Renal cortical epithelial cell (primary cell): ENCODE measurements at places on chromosomes 6 and 20. TPM values are rescaled to one million over a fixed set of nuclear protein-coding genes. Genes with fewer than 3 reads are reported as not detected.

FUT9 gene
- total RNA-seq: under 0.01 and 0.20 TPM in 2 replicates

- DNase-seq: no peak
Observed at GRCh38 chr6:72642435-72642834, 20.6 kb downstream of the KCNQ5 start.

GRCh38 chr6:113458368-113459010 is 398.7 kb upstream of the MARCKS start:
- DNase-seq: peak; percentile 6

DNA sequence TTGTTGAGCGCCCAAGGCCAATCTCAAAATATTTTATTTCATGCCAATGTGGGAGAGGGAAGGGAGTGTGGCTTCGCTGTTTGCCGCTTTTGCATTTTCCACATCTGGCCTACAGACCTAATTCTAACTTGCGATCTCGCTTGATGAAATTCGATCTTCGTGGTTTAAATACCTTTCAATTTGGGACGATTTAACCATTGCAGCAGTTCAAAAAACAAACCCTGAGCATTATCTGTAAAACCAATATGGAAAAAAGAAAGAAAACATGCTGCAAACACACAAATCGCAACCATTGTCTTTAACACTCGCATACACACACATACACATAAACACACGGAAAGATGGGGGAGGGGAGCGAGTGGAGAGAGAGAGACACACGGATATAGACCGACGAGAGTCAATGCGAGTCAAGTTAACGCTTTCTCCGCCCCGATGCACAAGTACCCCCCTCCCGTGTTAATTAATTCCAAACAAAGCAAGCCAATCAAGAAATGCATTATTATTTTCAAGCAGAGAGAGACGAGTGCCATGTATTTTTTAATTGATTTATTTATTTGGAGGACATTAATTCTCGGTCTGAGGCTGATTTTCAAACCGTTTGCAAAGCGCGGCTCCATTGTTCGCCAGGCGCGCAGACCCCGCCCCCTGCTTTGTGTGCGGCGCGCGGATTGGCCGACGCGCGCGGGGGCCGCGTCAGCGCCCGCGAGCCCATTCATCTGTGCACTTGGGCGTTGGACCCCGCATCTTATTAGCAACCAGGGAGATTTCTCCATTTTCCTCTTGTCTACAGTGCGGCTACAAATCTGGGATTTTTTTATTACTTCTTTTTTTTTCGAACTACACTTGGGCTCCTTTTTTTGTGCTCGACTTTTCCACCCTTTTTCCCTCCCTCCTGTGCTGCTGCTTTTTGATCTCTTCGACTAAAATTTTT is at the start of gene MARCKS:
Gene MARCKS (plus strand): TSS at position 721 of the 931 bp plus-strand sequence. CDS start 401 bp downstream, outside the sequence.
- DNase-seq: peak; percentile 73

DNA sequence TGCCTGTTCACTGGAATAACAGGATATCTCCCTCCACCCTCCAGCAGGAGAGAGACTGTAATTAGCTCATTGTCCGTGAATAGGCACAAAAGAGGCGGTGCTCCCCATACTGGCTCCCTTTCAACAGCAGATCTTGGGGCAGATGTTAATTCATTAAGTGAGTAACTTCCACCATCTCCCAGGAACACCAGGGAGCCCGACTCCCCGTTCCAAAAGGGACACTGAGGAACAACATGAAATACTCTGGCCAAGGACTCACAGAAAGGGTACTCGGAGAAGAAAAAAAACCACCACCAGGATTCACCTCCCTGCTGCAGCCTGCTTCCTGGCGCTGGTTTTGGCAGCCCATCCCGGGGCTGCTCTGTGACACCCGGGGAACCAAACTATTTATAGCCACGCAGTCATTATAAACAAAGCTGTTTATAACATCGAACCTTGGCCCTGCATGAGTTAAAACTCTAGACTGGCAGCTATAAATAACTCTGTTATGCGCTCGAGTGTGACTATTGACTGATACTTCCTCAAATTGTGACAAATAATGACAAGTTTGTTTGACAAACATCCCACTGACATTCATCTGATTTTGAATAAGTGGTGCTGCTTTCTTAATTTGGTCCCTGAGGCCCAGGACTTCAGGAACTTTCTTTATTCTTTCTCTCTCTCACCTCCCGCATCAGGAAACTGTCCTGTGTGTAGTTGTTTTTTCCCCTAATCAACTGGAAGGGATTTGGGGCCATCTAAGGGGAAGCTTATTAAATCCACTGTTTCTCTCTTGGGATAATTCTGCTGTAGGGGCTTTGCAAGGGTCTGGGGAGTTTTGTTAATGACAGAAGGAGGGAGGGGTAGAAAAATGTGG is 521.6 kb downstream of the CD83 start:
- DNase-seq: peak; percentile 29

DNA sequence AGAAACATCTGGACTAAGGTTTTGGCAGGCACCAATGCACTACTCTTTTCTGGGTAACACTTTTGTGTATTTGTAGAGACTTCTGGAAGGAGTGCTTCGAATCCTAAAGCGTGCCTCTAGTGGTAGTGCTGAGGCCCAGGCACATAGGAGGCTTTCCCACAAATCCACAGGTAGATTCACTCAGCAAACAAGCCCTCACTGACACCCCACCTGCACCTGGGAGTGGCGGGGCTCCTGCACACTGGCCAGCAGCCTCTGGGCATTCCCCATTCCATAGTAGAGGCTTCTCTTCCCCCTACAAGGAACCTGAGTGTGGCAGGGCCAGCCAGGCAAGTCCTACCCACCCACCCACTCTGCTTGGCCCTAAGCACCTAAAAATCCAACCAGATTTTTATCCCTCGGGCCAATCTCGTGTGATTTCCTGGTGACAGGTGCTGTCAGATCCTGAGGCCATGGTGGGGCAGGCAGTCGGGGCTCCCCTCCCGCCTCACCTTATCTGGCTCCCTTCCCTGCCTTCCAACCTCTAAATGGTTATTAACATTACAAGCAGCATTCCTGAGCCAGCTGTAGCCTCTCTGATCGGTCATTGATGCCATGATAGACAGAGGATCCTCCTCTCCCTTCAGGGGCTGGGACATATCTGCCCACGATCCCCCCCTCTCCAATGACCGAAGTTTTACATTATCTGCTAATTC is 82.4 kb downstream of the SLC2A10 start:
- no peak for DNase-seq

LAMA4 gene
- total RNA-seq: 8.2 and 54.0 TPM in 2 replicates

DNA sequence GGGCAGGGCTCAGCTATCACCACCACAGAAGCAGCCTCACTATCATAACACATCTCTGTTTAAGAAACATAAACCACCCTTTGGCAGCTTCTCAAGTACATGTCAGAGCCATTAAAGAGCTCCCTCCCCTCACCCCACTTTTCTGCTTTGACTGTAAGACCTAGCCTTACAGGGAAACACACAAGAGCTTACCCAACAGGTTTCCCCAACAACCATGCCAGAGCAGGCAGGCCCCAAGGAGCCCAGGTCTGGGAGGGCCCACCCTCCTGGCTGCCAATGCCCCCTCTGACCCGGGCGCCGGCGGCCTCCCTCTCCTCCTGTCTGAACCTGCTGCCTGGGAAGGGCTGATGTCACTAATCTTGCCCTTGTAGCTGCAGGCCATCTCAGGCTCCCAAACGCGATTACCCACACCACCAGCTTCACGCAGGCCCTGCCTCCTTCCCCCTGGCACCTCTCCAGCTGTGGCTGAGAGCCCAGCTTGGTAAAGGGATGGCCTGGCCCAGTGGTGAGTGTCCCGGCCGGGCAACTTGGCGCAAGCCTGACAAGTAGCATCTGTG is 402.0 kb downstream of the MAFB start:
- DNase-seq: peak; percentile 49

SPATA25 gene
- total RNA-seq: 0.85 and 1.0 TPM in 2 replicates

POU5F1 gene
- total RNA-seq: 6.6 and 11.3 TPM in 2 replicates

ARHGAP18 gene
- 29.0 and 31.4 TPM in 2 replicates for total RNA-seq
